ENCODE measurements at places on chromosomes 5 and 9.

GRCh38 chr5:68465934-68466551 is 250.5 kb downstream of the PIK3R1 start:
- no peak for DNase-seq

DNA sequence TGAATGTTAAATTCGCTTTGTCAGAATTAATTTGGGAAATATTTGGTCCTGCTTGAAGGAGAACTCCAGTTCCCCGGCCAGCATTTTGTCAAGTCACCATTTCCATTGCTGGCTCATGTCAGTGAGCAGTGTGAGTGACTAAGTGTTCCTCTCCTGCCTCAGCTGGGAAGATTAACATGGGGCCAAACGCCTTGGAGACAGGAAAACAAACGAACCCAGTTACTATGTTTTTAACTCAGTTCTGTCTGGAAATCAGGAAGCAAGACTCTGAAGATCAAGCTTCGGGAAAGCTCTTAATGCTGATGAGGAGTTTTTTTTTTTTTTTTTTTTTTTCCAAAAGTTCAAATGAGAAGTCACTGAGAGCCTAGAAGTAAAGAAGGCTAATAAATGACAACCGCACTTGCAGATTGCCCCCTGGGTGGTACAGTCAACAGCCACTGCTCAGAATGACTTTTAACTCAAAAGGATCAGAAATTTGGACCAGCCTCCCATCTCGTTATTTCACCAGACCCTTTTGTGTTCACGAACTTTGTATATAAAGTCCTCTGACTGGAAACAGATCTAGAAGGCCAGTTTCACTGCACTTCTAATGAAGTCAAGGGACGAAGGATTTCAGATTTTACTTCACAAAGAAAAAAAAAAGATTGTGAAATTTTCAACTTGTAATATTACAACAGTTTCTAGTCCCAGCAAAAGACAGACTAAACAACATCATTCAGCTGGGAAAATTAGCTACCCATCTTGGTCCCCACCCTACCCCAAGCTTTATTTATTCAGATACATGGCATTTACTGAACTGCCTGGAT is 121.3 kb downstream of the LHFPL2 start:
- DNase-seq = no peak

- DNase-seq = no peak
Observed at GRCh38 chr5:23579566-23579965, 72.2 kb downstream of the PRDM9 start.

- no peak for DNase-seq
Observed at GRCh38 chr5:87105577-87105976, 162.1 kb upstream of the RASA1 start.

- DNase-seq = no peak
Observed at GRCh38 chr9:4417578-4418325, 72.5 kb upstream of the SLC1A1 start.

- DNase-seq = no peak
Observed at GRCh38 chr5:167268337-167268736, 1023.1 kb upstream of the WWC1 start.

- DNase-seq = no peak
Observed at GRCh38 chr9:69975681-69976080, 68.0 kb upstream of the MAMDC2 start.

DNA sequence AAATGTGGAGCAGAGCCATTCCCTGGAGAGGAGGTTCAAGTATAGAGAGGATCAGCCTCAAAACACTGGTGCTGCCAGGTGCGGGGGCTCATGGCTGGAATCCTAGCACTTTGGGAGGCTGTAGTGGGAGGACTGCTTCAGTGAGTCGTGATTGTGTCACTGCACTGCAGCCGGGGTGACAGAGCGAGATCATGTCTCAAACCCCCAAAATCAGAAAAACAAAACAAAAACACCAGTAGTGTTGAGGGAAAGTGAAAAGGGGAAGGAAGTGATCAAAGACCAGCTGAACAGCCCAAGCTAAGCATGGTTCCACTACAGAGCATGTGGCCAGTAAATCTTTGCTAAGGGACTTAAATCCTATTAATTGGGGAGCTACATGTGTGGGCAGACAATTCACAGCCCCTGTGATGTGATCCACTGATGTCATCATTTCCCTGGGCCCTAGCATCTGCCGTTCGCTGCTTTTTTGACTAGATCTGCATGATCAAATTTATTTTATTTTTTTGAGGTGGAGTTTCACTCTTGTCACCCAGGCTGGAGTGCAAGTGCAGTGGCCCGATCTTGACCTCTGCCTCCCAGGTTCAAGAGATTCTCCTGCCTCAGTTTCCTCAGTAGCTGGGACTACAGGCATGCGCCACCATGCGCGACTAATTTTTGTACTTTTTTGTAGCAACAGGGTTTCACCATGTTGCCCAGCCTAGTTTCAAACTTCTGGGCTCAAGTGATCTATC is 2.7 kb upstream of the PCBD2 start:
- DNase-seq = no peak

DNA sequence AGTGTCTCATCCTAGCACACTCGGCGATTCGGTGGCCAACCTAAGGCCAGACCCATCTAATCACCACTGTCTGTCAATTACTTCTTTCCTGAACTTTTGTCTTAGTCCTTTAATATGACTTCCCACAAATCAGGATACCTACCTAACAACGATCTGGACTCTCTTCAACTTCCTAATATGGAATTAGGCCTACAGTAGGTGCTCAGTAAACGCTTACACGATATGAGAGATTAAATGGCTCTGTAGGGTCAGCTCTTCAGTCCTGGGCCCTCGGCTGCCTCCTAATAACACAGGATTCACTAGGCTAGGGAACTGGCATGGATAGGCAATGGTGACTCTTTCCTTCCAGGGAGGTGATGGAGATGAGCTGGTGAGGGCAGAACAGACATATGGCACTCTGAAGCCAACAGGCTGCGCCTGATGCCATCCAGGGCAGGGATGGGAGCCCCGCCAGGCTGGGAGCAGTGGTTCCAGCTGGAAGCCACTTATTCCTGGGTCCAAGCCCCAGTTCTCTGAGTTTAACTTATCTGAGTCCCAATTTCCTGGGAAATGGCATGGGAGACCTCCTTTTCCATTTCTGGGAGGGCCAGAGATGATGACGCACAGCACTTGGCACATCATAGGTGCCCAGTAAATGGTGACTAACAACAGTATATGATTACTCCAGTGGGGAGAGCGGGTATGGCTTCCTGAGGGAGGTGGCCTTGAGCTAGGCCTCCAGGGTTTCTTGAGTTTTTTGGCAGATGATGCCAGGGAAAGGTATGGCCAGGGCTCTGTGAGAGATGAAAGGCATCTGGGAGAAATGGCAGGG is 7.3 kb downstream of the PDGFRB start:
- DNase-seq = no peak

GRCh38 chr5:58458743-58459145 is 1.1 kb downstream of the PLK2 start:
- no peak for DNase-seq

DNA sequence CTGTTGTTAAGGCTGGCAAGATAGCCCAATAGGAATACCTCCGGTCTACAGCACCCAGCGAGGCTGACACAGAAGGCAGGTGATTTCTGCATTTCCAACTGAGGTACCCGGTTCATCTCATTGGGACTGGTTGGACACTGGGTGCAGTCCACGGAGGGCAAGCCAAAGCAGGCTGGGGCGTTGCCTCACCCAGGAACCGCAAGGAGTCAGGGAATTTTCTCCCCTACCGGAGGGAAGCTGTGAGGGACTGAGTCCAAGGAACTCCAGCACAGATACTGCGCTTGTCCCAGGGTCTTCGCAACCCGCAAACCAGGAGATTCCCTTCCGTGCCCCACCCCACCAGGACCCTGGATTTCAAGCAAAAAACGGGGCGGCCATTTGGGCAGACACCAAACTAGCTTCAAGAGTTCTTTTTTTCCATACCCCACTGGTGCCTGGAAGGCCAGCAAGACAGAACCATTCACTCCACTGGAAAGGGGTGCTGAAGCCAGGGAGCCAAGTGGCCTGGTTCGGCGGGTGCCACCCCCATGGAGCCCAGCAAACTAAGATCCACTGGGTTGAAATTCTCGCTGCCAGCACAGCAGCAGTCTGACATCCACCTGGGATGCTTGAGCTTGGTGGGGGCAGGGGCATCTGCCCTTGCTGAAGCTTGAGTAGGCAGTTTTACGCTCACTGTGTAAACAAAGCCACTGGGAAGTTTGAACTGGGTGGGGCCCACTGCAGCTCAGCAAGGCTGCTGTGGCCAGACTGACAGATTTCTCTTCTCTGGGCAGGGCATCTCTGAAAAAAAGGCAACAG is 647.2 kb downstream of the BNC2 start:
- no peak for DNase-seq

DNA sequence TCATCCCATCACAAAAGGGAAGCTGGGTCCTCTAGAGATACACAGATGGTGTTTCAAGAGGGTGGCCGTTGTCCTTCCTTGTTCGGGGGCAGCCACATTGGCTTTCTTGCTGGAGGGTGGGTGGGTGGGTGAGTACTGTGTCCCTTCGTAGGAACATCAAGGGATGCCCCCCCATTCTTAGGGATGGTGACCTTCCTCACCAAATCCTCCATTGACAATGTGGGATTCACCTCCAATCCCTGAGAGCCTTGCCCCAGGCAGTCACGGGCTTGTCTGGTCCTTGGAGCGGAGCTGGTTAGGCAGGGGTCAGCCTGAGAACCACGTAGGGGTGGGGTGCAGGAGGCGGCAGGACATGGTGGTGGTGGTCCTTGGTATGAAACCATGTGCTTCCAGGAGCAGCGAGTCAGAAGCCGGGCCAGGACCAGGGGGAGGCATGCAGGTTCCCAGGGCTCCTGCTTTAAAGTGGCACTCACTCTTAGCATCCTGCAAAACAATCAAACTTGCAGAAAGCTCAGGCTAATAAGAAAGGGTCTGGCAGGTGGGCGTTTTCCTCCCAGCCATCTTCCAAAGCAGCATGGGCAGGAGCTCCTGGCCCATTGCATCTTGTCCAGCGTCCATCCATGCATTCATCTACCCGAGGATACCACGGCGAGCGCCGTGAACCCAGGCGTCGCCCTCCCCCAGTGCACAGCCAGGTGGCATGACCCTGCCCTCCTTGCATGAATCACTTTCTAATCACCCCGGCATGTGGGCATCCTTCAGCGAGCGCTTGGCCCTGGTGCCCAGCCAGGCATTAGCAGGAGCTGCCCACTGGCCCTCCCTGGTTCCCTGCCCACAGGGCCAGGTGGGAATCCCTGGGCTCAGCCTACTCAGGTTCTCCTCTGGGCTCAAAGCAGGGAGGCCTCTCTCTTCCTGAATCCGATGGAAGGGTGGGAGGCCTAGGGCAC is 76.4 kb downstream of the NTNG2 start:
- DNase-seq = no peak

GRCh38 chr9:110950041-110950645 is 88.1 kb downstream of the LPAR1 start:
- no peak for DNase-seq

GRCh38 chr5:180613188-180613813 is 22.0 kb upstream of the SCGB3A1 start:
- DNase-seq = no peak

DNA sequence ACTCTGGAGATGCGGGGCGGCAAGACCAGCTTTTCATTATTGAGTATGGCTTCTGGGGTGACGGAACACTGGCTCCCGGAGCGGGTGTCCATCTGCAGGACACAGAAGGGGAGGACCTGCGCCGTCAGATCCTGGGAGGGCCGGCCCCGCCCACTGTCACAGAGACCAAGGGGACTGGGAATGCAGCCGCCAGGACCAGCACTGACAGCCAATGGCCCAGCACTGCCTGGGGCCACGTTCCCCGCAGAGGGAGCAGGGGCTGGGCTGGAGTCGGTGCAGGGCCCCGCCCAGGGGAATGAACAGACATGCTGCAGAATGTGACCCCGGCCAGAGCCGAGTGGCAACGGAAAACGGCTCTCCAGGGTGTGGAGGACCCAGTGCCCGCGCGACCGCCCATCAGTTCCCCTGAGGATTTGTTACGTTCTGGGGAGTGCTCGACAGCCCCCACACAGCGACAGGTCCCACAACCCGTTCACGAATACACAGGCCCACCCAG is at the start of gene ZDHHC11:
Gene ZDHHC11, minus strand, starts transcription at position 476 of the 496 bp plus-strand sequence. Its CDS starts 384 bp downstream, at position 92.
- DNase-seq = no peak

GRCh38 chr9:126558051-126558665 is 55.6 kb upstream of the LMX1B start:
- no peak for DNase-seq

DNA sequence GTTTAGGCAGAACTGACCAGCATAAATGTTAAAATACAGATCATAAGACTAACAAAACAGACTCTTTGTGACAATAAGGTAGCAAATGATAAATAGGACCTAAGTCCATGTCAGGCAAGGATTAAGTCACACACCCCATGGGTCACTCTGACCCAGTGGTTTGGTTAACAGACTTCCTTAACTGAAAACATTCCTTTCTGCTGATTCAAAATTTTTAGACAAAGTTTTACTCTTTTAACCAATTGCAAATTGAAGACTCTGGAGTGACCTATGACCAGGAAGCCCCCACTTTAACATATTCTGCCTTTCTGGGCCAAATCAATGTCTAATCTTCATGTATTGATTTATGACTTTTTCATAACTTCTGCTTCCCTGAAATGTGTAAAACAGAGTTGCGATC is 4.9 kb upstream of the NXNL2 start:
- DNase-seq = no peak

- no peak for DNase-seq
Observed at GRCh38 chr9:120857902-120858301, 15.2 kb upstream of the PSMD5 start.

DNA sequence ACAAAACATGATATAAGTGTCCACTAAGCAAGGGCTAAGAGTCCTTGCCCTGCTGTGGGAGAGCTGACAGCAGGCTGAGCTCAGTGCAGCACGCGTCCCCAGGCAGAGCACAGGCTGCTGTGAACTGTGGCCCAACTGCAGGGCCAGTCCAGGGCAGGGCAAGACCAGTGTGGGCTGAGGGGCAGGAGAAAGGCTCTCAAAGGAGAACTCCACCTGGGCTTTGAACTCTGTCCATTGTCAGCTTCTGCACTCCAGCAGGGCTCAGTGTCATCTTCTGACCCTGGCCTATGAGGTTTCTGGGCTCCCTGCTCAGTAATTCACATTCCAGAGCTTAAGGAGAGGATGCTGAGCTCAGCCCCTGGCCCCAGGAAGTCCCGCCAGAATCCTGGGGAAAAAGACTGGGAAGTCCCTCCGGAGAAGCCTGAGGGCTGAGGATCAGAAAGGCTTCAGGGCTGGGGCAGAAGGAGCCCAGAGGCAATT is 37.4 kb downstream of the LHFPL2 start:
- no peak for DNase-seq

GRCh38 chr5:64794053-64794770 is 25.5 kb downstream of the CWC27 start:
- DNase-seq = no peak

DNA sequence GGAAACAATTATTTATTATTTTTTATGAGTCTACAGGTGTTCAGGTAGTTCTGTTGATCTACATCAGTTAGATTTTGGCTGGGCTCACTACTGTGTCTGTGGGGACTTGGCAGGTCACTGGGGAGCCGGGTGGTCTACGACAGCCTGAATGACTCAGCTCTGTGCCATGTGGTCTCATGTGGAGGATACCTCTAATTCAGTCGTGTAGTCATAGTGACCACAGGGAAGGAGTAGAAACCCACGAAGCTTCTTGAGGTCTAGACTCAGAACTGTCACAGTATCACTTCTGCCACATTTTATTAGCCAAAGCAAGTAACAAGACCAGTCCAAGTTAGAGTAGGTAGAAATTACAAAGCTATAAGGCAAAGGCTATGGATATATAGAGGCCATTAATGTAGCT is 64.7 kb upstream of the GRAMD2B start:
- no peak for DNase-seq

Measured in esophagus squamous epithelium (tissue), 5 donors.